ENCODE measurements at places on chromosomes 1 and 21. TPM values are rescaled to one million over a fixed set of nuclear protein-coding genes. Genes with fewer than 3 reads are reported as not detected.

- peaks cover 2% of the 10 kb centered on the region for H3K27me3 ChIP-seq
- H3K36me3 ChIP-seq, result no peaks in the 10 kb centered on the region
- H3K4me1 ChIP-seq, result no peaks in the 10 kb centered on the region
- no peak for DNase-seq
- H3K27ac ChIP-seq, result no peak overlapping the region
Measured at GRCh38 chr1:75423136-75423535, 187.8 kb downstream of the SLC44A5 start.

The KRTAP10-11 gene
- not detected for total RNA-seq

The FMO2 gene
- total RNA-seq, result not detected

- no peak for DNase-seq
- H3K27ac ChIP-seq, result no peak overlapping the region
- no peak overlapping the region for H3K4me3 ChIP-seq
- H3K4me1 ChIP-seq, result peaks cover 10% of the 10 kb centered on the region
- H3K36me3 ChIP-seq, result no peaks in the 10 kb centered on the region
- H3K27me3 ChIP-seq, result no peaks in the 10 kb centered on the region
Measured at GRCh38 chr1:28323720-28324119, 5.1 kb upstream of the MED18 start.

GRCh38 chr1:42171679-42172266, 7.2 kb upstream of the GUCA2A start:
- peak overlapping the region; percentile 73 for H3K27ac ChIP-seq
- H3K4me3 ChIP-seq, result no peak overlapping the region
- no peak for DNase-seq

DNA sequence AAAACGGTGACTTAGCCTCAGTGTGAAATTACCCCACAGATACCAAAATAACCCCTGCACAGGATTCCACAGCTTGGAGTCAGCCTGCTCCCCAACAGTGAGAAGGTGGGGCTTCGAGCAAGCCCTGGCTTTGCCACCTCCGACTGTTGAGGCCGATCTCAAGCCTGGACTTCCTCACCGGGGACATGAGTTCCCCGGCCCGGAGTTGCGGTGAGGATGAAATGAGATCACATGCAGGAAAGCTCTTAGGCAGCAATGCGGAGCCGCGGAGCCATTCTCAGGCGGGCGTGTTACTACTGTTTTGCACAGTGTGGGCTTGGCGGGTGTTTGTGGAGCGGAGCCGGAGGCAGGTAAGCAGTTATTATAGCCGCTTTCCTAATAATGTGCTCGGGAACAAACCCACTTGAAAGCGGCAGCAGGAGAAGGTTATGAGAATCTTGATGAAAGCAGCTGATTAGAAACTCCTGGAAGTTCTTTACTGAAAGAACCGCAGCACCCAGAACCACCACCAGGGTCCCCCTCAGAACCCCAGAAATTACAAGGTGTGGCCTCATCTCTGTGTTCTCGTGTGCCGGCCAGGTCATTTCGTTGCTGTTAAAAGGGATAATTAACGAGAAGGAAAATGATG, 3.9 kb upstream of the CLSTN1 start:
- H3K36me3 ChIP-seq, result no peaks in the 10 kb centered on the region
- H3K27me3 ChIP-seq, result no peaks in the 10 kb centered on the region
- peak overlapping the region; percentile 42 for H3K4me3 ChIP-seq
- no peak for DNase-seq
- H3K4me1 ChIP-seq, result peaks cover 28% of the 10 kb centered on the region

The ITLN2 gene
- not detected for total RNA-seq

The RBP7 gene
- not detected for total RNA-seq

GRCh38 chr1:234719454-234720251, 109.7 kb upstream of the IRF2BP2 start:
- no peak overlapping the region for H3K4me3 ChIP-seq
- H3K27me3 ChIP-seq, result no peaks in the 10 kb centered on the region
- DNase-seq, result no peak
- H3K36me3 ChIP-seq, result no peaks in the 10 kb centered on the region
- H3K27ac ChIP-seq, result peak overlapping the region; percentile 92

DNA sequence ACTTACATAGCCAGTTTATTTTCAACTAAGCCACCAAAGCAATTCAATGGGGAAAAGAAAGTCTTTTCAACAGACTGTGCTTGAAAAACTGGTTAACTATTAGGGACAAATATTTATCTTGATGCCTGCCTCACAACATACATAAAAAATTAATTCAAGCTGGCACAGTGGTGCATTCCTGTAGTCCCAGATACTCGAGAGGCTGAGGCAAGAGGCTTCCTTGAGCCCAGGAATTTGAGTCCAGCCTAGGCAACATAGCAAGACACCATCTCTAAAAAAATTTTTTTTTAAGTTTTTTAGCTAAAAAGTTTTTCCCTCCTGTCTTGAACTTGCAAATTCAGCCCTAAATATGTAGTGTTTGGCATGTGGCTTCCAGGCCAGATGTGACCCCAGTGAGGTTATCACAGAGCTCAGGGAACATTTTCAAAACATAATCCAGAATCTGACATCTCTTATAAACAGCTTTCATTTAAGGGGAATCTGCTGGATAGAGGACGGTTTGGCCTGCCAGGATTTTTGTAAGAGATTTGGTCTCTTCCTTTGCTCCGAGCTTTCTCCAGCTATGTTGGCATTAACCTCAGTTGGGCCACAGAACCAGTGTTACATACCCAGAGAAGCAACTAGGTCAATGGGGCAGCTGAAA, 46.4 kb downstream of the COL6A1 start:
- no peaks in the 10 kb centered on the region for H3K4me1 ChIP-seq
- no peaks in the 10 kb centered on the region for H3K27me3 ChIP-seq
- no peaks in the 10 kb centered on the region for H3K36me3 ChIP-seq
- no peak overlapping the region for H3K4me3 ChIP-seq
- no peak for DNase-seq

The FCMR gene
- 742 TPM for total RNA-seq

DNA sequence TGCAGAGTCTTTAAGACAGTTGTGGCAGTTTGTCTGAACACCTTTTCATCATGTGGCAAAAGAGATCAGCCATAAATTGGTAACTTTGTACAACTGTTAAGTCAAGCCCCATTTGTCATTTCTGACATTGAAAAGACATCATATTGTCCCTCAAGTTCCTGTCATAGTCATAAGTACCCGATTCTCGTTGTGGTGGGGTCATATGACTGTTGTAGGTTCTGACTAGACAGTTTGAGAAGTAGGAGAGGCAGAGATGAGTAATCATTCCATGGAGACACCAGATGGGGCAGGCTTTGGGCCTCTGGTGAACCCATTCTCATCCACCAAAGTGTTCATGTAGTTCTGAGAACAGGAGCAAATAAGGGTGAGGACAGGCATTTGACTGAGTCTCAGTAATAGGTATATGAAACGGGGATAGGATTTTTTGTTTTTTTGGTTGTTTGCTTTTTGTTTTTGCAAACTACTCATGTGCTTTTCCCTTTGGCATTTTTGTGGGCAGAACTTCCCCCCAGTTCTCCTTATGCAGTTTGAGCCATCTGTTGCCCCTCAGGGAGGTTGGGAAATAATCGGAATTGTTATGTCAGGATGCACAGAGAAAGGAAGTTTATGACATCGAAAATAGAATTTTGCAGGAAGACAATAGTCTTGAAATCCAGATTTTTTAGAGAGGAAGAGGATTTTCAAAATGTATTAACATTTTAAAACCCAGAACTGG, 86.9 kb upstream of the KCNE2 start:
- no peak overlapping the region for H3K4me3 ChIP-seq
- no peak for DNase-seq
- no peak overlapping the region for H3K27ac ChIP-seq

- peaks cover 47% of the 10 kb centered on the region for H3K4me1 ChIP-seq
- H3K27ac ChIP-seq, result peak overlapping the region; percentile 87
- no peaks in the 10 kb centered on the region for H3K27me3 ChIP-seq
- peak; percentile 74 for DNase-seq
- H3K4me3 ChIP-seq, result peak overlapping the region; percentile 60
Measured at GRCh38 chr1:45014321-45015028, 2.4 kb downstream of the UROD start.

- peaks cover 56% of the 10 kb centered on the region for H3K27me3 ChIP-seq
- peaks cover 5% of the 10 kb centered on the region for H3K4me1 ChIP-seq
- H3K4me3 ChIP-seq, result peak overlapping the region; percentile 60
- DNase-seq, result no peak
Measured at GRCh38 chr1:63774617-63775417, 1.0 kb downstream of the ROR1 start.

The AMIGO1 gene
- 32.8 TPM for total RNA-seq

DNA sequence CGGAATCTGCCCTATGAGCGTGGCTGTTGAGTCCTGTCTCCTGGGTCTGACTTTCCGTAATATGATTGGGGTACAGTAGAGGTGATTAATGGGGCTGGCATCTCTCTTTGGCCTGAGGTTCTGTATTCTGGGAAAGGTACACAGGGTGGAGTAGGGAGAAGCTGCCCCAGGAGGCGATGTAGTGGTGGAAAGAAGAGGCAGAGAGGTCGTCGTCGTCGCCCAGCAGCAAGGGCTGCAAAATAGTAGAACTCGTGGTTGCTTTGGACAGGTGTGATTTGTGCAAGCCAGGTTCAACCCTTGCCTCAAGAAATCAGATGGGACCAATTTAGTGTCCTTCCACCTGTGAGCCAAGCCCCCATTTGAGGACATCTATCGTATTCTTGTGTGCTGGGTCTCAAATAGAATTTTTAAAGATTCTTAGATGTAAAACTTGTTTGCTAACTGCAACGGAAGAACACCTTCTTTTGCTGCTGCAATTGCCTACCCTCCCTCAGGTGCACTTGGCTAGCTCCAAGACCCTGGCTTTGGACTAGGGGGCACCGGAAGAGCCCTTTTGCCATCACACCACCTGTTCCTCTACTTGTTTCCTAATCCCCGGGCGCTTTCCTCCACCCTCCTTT, 1.3 kb upstream of the HMGN2 start:
- H3K27me3 ChIP-seq, result no peaks in the 10 kb centered on the region
- no peaks in the 10 kb centered on the region for H3K36me3 ChIP-seq
- peaks cover 42% of the 10 kb centered on the region for H3K4me1 ChIP-seq
- DNase-seq, result no peak
- peak overlapping the region; percentile 93 for H3K27ac ChIP-seq

GRCh38 chr21:16072221-16072620, 342.4 kb downstream of the USP25 start:
- H3K36me3 ChIP-seq, result no peaks in the 10 kb centered on the region
- H3K27me3 ChIP-seq, result no peaks in the 10 kb centered on the region
- DNase-seq, result no peak
- H3K27ac ChIP-seq, result no peak overlapping the region
- no peaks in the 10 kb centered on the region for H3K4me1 ChIP-seq

GRCh38 chr1:10841118-10841517, 44.7 kb upstream of the CASZ1 start:
- H3K4me1 ChIP-seq, result peaks cover 2% of the 10 kb centered on the region
- no peak overlapping the region for H3K27ac ChIP-seq
- no peak overlapping the region for H3K4me3 ChIP-seq
- no peaks in the 10 kb centered on the region for H3K36me3 ChIP-seq

The LAD1 gene
- total RNA-seq, result not detected

GRCh38 chr1:67675800-67676199, 9.2 kb upstream of the GADD45A start:
- no peak overlapping the region for H3K27ac ChIP-seq
- no peak for DNase-seq
- H3K4me3 ChIP-seq, result no peak overlapping the region

DNA sequence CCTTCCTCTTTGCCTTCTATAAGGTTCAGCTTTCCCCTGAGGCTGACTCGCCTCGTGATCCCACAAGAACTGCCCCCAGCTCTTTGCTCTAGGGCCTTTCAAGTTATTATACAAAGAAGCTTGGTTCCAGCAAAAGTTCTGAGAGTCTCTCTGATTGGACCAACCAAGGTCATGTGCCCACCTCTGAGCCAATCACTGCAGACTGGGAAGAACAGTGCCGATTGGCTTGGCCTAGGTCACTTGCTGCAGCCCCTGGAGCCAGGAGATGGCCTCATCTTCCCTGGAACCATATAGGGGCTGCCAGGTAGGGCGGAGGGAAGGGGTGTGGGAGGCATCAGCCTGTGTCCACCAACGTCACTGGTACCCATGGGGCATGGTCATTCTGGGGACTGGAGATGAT, 22.8 kb downstream of the TAS1R2 start:
- no peak for DNase-seq
- no peak overlapping the region for H3K27ac ChIP-seq
- H3K27me3 ChIP-seq, result peaks cover 17% of the 10 kb centered on the region

DNA sequence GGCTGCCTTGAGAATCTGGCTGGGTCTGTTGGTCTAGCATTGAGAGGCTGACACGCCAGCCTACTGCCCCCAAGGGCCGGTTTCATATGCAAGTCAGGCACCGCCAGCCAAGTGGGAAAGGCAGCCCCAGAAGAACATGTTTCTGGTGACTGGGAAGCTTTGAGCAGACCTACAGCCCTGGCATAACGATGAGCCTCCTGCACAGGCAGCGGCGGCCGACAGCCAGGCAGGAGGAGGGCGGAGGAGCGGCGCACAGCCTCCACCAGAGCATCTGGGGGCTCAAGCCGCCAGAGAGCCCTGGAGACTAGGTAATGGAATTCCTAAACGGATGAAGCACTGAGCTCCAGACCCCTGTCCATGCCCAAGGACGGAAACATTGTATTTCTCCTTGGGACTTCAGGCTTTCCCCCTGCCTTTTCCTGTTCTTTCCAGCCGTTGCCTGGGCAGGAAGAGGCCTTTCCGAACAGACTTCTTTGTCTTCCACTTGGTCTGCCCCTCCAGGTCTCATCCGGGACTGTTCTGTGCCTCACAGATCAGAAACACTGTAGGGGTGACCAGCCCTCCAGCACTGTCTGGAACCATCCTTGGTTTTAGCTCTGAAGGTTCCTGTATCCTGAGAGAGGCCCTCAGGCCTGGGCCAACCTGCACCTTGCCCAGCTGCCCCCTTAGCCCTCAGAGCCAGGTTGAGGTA, 59.5 kb downstream of the IRF2BP2 start:
- no peaks in the 10 kb centered on the region for H3K27me3 ChIP-seq
- H3K4me3 ChIP-seq, result no peak overlapping the region
- H3K36me3 ChIP-seq, result no peaks in the 10 kb centered on the region

The TSPEAR gene
- total RNA-seq, result not detected

GRCh38 chr1:108140936-108141335, 59.2 kb downstream of the SLC25A24 start:
- H3K27me3 ChIP-seq, result no peaks in the 10 kb centered on the region
- peaks cover 55% of the 10 kb centered on the region for H3K36me3 ChIP-seq
- no peak for DNase-seq
- no peaks in the 10 kb centered on the region for H3K4me1 ChIP-seq
- no peak overlapping the region for H3K27ac ChIP-seq

GRCh38 chr1:33842348-33842747, 21.5 kb upstream of the HMGB4 start:
- peaks cover 14% of the 10 kb centered on the region for H3K27me3 ChIP-seq
- no peak overlapping the region for H3K27ac ChIP-seq
- DNase-seq, result no peak
- no peak overlapping the region for H3K4me3 ChIP-seq

DNA sequence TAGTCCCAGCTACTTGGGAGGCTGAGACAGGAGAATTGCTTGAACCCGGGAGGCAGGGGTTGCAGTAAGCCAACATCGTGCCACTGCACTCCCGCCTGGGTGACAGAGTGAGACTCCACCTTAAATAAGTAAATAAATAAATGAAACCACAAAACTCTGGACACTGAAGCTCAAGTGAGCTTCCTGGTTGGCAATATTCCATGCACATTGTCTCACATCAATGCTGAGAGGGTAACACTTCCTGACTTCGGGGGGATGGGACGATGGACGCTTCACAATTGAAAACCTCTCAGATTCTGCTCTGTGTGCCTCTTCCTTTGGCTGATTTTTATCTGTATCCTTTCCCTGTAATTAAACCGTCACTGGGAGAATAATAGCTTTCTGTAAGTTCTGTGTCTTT, 70.0 kb upstream of the ZNF644 start:
- H3K4me3 ChIP-seq, result no peak overlapping the region
- DNase-seq, result no peak
- peaks cover 8% of the 10 kb centered on the region for H3K27me3 ChIP-seq
- peaks cover 2% of the 10 kb centered on the region for H3K4me1 ChIP-seq
- H3K36me3 ChIP-seq, result no peaks in the 10 kb centered on the region

The SHE gene
- total RNA-seq, result not detected

Data from naive thymus-derived CD8-positive, alpha-beta T cell (primary cell).